ENCODE measurements at places on chromosomes 16 and 17. TPM values are rescaled to one million over a fixed set of nuclear protein-coding genes. Genes with fewer than 3 reads are reported as not detected.

Gene THRA
- 54.0 TPM for total RNA-seq

Gene SLFN14
- total RNA-seq, result not detected

- DNase-seq, result no peak
These were observed 1.9 kb downstream of the RAD51C start for GRCh38 chr17:58694302-58694701.

DNA sequence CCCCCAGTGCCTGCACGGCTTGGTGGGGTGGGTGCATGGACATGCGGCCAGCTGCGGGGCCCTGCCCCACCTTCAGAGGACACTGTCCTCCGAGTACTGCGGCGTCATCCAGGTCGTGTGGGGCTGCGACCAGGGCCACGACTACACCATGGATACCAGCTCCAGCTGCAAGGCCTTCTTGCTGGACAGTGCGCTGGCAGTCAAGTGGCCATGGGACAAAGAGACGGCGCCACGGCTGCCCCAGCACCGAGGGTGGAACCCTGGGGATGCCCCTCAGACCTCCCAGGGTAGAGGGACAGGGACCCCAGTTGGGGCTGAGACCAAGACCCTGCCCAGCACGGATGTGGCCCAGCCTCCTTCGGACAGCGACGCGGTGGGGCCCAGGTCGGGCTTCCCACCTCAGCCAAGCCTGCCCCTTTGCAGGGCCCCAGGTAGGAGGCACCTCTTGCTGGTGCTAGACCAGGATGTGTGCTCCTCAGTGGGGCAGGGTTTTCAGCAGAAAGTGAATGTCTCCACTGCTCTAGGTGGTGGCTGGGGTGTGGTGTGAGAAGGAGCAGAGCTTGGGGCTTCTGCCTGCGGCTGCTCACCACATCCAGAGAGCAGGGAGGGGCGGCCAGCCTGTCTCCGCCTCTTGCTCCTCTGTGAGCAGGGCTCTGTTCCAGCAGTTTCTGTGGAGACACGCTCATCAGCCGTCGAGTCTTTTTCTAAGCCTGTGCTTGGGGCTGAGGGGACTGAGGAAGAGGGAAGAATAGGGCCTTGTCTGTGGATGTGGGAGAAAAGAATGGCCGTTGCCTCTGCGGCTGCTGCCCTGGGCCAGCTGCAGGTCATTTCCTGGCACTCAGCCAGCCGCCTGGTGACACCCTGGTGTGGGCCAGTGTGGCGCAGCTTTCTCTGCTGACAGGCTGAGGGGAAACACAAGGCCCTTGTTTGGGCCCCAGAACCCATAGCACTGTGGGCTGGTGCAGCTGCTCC lies 2.2 kb downstream of the ZNF276 start:
- DNase-seq, result peak; percentile 70

DNA sequence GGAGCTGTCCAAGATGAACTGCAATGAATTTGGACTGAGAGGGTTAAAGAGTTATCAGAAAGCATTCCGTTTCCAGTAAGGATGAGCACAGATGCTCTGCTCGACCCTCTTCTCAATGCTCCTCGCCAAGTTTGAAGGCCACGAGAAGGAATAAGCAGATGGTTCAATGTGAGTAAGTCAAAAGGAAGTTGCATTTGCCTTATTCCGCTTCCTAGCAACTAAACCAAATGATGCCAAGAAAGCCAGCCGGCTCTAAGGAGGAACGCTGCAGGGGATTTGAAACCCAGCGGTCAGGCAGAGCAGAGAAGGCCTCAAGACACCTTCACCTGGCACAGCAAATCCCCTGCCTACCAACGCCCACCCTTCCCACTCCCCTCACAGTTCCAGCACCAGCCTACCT lies 52.1 kb upstream of the CNEP1R1 start:
- no peak for DNase-seq
